ENCODE measurements at places on chromosomes 12 and 14.

DNA sequence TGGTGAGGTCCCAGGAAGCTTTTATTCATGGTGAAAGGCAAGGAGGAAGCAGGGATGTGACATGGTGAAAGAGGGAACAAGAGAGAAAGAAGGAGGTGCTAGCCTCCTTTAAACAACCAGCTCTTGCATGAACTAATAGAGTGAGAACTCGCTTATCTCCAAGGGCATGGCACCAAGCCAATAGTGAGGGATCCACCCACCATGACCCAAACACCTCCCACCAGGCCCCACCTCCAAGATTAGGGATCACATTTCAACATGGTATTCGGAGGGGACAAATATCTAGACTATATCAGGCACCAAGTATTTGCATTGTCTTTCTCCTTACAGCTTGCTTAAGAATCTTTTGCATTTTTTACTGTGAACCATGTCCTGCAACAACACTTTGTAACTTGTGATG is 91.9 kb upstream of the DHRS4 start:
- no peak for DNase-seq
- H3K27me3 ChIP-seq = no peaks in the 10 kb centered on the region
- no peak overlapping the region for H3K4me3 ChIP-seq
- H3K4me1 ChIP-seq = no peaks in the 10 kb centered on the region

DNA sequence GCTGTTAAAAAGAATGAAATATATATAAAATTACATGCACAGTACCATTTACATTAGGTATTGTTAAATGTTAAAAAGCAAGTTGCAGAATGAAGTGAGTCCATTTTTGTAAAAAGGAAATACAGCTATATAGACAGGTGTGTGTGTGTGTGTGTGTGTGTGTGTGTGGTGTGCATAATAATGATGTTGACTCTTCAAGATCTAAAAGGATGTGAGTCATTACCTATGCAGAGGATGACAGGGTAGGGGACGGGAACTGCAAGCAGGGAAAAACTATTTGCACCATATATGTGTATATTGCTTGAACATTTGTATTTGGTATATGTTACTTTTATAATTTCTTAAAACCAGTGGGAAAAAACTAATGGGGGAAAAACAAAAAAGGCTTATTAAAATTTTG is 3.1 kb downstream of the C14orf39 start:
- peaks cover 5% of the 10 kb centered on the region for H3K27me3 ChIP-seq
- no peak overlapping the region for H3K4me3 ChIP-seq
- H3K27ac ChIP-seq = no peak overlapping the region

DNA sequence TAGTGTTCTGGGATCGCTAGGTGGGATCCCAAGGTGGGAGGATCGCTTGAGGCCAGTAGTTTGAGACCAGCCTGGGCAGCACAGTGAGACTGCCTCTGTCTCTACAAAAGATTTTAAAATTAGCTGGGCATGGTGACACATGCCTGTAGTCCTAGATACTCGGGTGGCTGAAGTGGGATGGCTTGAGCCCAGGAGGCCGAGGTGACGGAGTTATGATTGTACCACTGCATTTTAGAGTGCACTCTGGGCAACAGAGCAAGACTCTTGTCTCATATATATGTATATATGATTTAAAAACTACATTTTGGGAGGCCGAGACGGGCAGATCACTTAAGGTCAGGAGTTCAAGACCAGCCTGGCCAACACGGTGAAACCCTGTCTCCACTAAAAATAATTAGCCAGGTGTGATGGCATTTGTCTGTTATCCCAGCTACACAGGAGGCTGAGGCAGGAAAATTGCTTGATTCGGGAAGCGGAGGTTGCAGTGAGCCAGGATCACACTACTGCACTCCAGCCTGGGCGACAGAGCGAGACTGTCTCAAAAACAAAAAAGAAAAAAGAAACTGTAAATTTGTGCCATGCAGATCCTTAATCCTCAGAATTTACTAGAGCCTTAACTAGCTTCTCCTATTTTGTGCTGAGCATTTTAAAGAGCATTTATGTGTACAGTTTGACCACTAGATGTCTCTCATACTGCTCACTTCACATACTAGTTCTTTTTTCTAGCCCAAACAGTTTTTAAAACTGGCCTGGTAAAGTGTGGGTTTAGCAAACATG is 114.8 kb downstream of the MON2 start:
- no peaks in the 10 kb centered on the region for H3K27me3 ChIP-seq
- H3K4me3 ChIP-seq = no peak overlapping the region
- H3K4me1 ChIP-seq = no peaks in the 10 kb centered on the region

GRCh38 chr12:77253321-77253720 is 188.0 kb upstream of the E2F7 start:
- no peaks in the 10 kb centered on the region for H3K36me3 ChIP-seq
- H3K27me3 ChIP-seq = no peaks in the 10 kb centered on the region
- no peak overlapping the region for H3K4me3 ChIP-seq
- H3K27ac ChIP-seq = no peak overlapping the region
